ENCODE measurements at places on chromosomes 7 and 10.

DNA sequence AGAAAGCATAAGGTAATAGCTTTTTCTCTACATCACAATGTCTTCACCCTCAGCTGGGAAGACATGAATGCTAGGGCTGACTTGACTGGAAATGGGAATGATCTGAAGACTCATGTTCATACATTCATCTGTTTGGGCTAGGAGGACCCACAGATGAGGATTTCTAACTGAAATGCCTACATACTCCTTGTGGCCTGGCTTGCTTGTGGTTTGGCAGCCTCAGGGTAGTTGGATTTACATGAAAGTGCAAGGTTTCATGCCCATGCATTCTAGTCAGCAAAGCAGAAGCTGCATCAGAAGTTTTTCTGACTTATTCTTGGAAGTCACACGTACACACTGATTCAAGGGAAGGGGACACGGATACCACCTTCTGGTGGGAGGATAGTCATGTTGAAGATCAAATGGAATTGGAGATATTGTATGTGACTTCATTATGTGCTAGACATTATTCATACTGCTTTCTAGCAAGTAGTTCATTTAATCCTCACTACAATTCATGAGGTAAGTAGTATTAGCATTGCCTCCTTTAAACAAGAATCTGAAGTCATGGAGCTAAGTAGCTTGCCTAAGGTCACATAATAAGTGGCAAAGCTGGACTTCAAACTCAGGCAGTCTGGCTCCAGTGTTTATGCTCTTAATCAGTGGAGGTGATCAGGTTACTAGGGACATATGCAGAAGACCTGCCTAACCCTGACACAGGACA, 957.0 kb downstream of the LRMDA start:
- no peak for DNase-seq

DNA sequence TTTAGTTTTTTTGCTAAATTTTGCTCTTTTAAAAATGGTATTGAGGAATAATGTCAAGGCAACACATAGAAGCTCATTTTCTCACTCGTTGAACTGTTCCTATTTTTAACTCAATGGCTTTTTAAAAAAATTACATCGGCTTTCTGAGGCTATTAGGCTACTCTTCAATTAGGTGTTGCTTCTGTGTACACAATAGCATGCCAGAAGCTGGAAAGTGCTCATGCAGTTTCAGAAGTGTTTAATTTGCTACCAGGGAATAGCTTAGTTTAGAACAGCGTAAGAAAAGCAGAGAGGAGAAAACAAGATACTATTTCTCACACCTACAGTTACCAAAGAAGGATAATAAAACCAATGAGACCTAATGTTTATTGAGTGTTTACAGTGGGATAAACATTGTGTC, 157.4 kb downstream of the NXPH1 start:
- no peak for DNase-seq

- no peak for DNase-seq
Measured at GRCh38 chr7:69537691-69538090, 60.6 kb upstream of the AUTS2 start.

DNA sequence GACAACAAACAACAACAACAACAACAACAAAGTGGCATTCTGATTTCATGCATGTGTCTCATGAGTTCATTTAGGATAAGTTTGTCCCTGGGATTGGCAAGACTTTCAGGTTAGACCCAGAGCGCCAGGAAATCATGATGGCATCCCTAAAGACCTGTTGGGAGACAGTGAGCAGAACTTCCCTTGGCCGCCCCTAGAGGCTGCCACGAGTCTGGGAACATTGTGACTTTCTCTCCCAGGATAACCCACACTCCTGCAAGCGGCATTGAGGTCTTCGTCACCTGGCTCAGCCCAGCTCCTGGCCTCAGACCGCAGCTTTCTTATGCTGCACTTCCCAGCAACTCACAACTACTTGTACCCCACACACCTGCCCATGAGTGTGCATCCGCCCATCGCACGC, 80.5 kb upstream of the RNF32 start:
- no peak for DNase-seq

GRCh38 chr10:113000876-113001598, 51.0 kb downstream of the TCF7L2 start:
- DNase-seq = peak; percentile 65

DNA sequence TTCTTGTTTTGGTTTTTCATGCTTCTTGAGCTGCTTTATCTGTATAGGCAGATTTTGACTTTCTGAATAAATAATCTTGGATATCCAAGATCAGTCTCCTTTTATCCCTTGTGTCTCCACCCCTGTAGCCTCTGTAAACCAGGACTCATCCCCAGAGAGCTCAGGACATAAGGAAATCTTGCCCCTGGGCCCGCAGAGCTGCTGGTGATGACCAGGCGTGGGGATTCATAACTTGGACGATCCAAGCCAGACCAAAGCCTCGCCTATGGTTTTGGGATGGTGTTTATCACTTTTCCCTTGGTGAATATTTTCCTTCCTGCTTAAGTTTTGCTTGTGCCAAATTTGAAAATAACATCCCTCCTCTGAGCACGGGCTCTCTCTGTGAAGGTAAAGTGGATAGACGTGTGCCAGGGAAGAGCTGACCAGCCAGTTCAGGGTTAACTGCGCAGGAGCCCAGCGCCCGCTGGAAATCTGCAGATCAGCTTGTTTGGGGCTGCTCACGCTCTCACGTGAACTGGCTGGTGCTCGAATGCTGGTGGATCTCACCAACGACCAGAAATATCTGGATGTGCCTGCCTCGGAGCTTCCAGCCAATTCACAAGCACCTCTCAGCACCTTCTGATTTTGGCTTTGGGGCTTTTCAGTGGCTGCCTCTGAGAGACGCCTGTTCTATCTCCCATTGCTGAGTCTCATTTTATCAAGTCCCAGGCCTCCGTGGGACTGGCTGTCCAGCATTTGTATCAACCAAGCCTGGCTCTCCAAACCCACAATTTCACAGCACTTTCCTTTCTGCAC, 132.1 kb upstream of the BTBD16 start:
- peak; percentile 80 for DNase-seq

DNA sequence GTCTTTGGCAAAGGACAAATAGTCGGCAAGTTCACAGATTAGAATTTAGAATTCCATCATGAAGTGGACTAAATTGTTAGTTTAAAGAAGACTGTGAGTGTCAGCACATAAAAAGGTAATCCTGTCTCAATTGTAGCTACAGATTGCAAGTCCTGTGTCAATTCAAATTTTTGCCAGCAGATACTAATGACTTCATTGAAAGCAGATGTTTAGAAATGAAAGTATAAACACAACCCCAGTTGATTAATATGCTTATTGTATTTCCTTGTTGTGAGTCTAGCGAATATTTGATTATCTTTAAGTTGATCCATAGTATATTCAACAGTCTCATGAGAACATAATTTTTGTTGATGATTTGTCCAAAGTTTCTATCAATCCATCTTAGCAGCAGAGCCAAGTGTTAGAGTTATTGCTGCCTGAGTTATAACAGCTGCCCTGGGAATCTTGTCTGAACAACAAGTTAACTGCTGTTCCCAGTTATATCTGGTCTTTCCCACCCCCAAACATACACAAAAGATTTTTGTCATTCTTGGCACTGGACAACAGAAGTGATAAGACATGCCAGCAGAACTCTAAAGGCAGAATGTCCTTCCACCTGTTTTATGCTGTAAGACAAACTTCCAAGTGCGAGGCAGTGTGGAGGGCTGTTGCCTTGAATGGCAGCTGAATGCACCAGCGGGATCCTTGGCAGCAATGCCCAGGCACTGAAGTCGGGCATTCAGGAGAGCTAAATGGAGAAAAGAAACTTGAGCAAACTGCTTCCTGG, 21.3 kb upstream of the HERPUD2 start:
- DNase-seq = peak; percentile 50

DNA sequence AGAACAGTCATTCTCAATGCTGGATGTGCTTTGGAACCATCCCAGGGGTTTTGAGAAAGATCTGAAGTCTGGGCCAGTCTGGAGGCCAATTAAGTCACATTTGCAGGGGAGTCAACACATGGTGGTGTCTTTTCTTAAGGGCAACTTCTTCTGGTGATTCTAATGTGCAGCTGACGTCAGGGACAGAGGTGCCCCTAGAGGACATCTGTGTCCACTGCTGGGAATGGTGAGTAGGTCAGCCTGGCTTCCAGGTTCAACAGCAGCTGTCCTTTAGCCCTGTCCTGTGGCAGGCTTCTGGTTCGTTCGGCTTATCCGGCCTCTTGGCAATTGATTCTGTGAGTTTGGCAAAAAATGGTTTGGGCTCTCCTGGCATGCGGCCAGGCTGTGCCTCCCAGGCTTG, 269.7 kb upstream of the HABP2 start:
- no peak for DNase-seq

DNA sequence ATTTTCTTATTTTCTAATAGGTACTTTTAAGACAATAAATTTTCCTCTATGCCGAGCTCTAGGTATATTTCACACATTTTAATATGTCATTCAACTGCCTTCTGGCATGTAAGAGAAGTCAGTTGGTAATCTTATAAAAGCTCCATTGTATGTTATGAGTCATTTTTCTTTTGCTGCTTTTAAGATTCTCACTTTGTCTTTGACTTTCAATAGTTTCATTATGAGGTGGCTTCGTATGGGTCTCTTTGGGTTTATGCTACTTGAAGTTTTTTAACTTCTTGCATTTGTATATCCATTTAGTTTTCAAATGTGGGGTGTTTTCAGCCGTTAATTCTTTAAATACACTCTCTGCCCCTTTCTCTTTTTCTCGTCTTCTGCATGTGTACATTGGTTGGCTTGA, 80.5 kb downstream of the ABCA13 start:
- no peak for DNase-seq

DNA sequence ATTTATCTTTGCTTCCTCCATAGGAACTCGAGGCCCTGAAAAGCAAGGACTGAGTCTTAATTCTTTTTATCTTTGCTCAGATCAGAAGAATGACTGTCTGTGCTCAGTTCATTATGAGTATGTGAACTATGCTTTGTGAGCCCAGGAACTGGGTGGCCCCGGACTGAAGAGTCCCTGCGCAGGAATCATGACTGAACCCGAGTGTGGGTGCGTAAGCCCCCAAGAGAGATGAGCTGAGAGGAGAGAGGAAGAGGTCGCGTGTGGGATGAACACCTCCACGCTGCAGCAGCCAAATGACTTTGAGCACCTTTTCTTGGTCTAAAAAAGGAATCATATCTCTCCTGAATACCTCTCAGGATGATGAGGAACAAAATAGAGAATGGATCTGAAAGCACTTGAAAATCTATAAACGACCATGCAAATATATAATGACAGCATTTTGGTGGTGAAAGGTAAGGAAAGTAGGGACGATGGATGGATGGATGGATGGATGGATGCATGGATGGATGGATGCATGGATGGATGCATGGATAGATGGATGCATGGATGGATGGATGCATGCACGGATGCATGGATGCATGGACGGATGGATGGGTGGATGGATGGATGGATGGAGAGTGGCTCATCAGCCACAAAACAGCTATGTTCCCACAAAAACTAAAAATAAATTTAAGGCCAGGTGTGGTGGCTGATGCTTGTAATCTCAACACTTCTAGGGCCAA, 19.8 kb downstream of the FAM171A1 start:
- no peak for DNase-seq

DNA sequence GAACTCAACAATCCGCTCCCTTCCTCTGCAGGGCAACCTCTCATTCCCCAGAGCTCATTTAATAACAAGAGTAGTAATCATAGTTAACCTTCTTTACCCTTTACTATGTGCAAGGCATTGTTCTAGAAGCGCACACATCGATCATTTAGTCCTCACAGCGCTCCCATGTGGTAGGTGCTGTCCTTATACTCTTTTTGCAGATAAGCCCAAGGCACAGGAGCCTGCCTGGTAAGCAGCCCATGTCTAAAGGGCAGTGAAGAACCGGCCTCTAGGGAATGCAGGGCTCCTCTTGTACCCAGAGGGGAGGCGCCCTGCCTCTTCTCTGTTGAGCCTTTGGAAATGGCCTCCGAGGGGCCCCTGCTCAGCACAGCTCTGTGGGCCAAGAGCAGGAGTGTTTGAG, 14.3 kb downstream of the CHST3 start:
- DNase-seq = no peak

- no peak for DNase-seq
Measured at GRCh38 chr7:47416492-47417480, 165.1 kb downstream of the TNS3 start.

GRCh38 chr7:108415821-108416536, 40.3 kb downstream of the NRCAM start:
- no peak for DNase-seq

DNA sequence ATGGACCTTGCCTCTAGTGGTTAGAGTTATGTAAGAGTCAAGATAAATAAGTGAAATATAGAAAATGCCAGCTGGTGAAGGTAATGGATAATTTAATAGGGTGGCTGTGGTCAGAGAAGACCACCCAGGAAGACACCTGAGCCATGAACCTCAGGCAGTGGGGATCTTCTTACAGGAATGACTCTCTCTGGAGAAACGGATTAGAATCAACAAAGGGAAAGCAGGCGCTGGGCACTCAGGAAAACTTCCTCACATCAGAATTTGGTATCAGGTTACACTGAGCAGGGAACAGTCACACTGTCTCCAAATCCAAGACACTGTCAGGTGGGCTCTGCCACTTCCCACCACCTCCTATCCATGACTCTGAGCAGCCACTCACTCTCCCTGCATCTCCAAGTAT, 132.6 kb downstream of the DYNC2I1 start:
- no peak for DNase-seq

- no peak for DNase-seq
Measured at GRCh38 chr10:51926337-51926736, 226.9 kb upstream of the CSTF2T start.

DNA sequence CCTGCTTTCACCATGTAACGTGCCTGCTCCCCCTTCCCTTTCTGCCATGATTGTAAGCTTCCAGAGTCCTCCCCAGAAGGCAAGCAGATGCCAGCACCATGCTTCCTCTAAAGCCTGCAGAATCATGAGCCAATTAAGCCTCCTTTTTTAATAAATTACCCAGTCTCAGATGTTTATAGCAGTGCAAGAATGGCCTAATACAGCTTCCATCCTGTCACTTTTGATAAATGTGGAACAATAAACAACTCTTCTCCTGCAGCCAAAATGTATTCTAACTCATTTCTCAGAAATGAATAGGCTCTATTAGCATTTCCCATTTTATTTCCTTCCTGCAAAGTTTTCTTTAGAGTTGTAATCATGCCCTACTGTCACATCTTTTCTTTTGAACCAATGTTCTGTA, 43.4 kb downstream of the C7orf25 start:
- DNase-seq = no peak

DNA sequence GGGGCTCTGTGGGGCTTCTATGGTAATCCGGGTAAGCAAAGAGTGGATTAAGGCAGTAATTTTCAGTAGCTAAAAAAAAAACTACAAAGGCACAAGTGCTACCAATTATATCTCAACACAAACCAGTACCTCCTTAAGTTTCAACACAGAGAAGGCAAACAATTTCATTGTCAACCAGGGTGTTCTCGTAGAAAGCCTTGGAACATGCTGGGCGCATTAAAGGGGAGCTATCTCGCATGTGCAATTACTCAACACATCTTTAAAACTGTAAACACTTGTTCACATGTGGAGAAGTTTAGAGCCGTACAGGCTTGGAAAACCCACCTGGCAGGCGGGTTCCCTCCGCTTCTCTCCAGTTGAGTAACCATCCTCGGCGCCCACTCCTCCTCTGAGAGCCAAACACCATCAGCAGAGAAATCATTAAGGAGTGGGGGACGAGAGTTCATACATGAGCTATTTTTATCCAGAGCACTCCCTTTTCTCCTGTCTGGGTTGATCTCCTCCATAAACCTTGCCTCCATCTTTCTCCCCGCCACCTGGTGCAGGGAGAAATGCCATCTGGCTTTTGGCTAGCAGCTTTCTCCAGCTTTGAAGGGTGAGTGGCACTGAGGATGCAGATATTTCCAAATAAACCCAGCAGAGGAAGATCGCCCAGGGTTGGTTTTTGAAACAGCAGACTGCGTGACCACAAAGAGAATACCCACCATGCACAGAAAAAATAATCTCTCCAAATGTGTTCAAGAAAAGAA, 287.1 kb downstream of the WDR11 start:
- DNase-seq = no peak

Data from left ventricle myocardium superior (tissue), 1 donor.